ENCODE measurements at places on chromosomes 2 and 18.
A peak's percentile ranks its signal among the peaks of the same experiment; 100 is the strongest.

- H3K36me3 ChIP-seq: no peaks in the 10 kb centered on the region
- peaks cover 10% of the 10 kb centered on the region for H3K4me1 ChIP-seq
- no peaks in the 10 kb centered on the region for H3K27me3 ChIP-seq
- H3K27ac ChIP-seq: no peak overlapping the region
- H3K4me3 ChIP-seq: no peak overlapping the region
- no peak for DNase-seq
These were observed 45.6 kb upstream of the ARHGAP15 start for GRCh38 chr2:143083636-143084035.

GRCh38 chr2:11551569-11552259 is 17.9 kb downstream of the GREB1 start:
- no peaks in the 10 kb centered on the region for H3K27me3 ChIP-seq
- DNase-seq: no peak
- no peak overlapping the region for H3K27ac ChIP-seq
- H3K4me1 ChIP-seq: peaks cover 43% of the 10 kb centered on the region

- no peaks in the 10 kb centered on the region for H3K36me3 ChIP-seq
- H3K4me3 ChIP-seq: no peak overlapping the region
- peak; percentile 48 for DNase-seq
- no peaks in the 10 kb centered on the region for H3K27me3 ChIP-seq
These were observed 109.9 kb downstream of the SLC4A3 start for GRCh38 chr2:219737270-219737691.

GRCh38 chr2:144414324-144414845 is 105.5 kb downstream of the ZEB2 start:
- H3K36me3 ChIP-seq: peaks cover 20% of the 10 kb centered on the region
- no peak for DNase-seq
- H3K27ac ChIP-seq: no peak overlapping the region
- H3K4me1 ChIP-seq: no peaks in the 10 kb centered on the region
- H3K27me3 ChIP-seq: no peaks in the 10 kb centered on the region

DNA sequence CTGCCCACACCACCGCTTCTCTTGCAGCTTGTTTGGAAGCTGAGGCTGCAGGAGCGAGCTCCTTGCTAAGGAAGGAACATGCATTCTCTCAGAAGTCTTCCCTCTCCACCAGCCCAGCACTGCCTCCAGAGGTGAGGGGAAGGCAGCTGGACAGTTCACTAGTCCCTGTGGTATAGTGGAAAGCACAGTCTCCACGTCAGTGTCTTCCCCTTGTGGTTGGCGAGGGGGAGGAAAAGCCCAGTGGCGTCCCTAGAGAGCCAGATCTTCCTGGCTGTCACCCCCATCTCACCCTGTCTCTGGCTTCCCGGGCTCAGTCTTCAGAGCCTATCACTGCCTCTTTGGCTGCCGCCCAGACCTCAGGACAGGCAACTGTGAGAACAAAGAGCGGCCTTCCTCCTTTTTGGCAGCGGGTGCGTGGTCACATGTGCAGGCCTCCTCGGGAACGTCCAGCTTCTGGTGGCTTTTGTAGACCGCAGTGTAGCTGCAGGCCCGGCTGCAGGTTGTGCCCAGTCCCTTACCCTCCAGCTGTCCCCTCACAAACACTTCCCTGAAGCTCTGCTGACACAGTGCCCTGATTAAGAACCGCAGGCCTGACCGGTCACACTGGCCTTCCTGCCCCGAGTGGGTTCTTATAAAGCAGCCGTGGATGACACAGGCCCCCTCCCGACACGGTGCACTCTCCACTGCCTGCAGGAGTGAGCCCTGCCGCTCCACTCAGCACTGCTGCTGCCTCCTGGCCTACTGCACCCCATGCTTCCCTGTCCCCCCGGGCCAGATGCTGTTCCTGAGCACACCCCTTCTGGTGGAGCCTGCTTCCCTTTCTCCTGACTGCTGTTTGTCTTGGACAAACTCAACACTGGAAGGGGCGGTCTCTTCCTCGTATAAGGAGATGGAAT is 90.9 kb downstream of the RNF144A start:
- no peak overlapping the region for H3K4me3 ChIP-seq
- H3K27me3 ChIP-seq: no peaks in the 10 kb centered on the region
- no peaks in the 10 kb centered on the region for H3K4me1 ChIP-seq
- DNase-seq: no peak

GRCh38 chr18:48592540-48593171 is 53.8 kb downstream of the CTIF start:
- no peak overlapping the region for H3K4me3 ChIP-seq
- H3K36me3 ChIP-seq: no peaks in the 10 kb centered on the region
- peak; percentile 84 for DNase-seq
- peak overlapping the region; percentile 44 for H3K27ac ChIP-seq
- H3K4me1 ChIP-seq: peaks cover 18% of the 10 kb centered on the region
- no peaks in the 10 kb centered on the region for H3K27me3 ChIP-seq

GRCh38 chr2:113996671-113997594 is 107.0 kb downstream of the ACTR3 start:
- no peak for DNase-seq
- no peak overlapping the region for H3K27ac ChIP-seq
- no peaks in the 10 kb centered on the region for H3K4me1 ChIP-seq
- H3K36me3 ChIP-seq: no peaks in the 10 kb centered on the region
- H3K27me3 ChIP-seq: no peaks in the 10 kb centered on the region

- H3K27ac ChIP-seq: no peak overlapping the region
- no peaks in the 10 kb centered on the region for H3K4me1 ChIP-seq
- no peaks in the 10 kb centered on the region for H3K36me3 ChIP-seq
These were observed 32.1 kb upstream of the RPL31 start for GRCh38 chr2:100969998-100970397.

- H3K4me3 ChIP-seq: no peak overlapping the region
- no peaks in the 10 kb centered on the region for H3K27me3 ChIP-seq
- no peak overlapping the region for H3K27ac ChIP-seq
- H3K4me1 ChIP-seq: peaks cover 31% of the 10 kb centered on the region
- no peaks in the 10 kb centered on the region for H3K36me3 ChIP-seq
- no peak for DNase-seq
These were observed 75.4 kb upstream of the MAP4K3 start for GRCh38 chr2:39512434-39512935.

- DNase-seq: peak; percentile 33
- H3K27ac ChIP-seq: peak overlapping the region; percentile 99
- peaks cover 6% of the 10 kb centered on the region for H3K36me3 ChIP-seq
- H3K4me1 ChIP-seq: peaks cover 21% of the 10 kb centered on the region
- H3K27me3 ChIP-seq: no peaks in the 10 kb centered on the region
These were observed 1.3 kb upstream of the KCMF1 start for GRCh38 chr2:84969511-84970209.

- no peaks in the 10 kb centered on the region for H3K4me1 ChIP-seq
- no peak overlapping the region for H3K4me3 ChIP-seq
- H3K27me3 ChIP-seq: no peaks in the 10 kb centered on the region
- H3K27ac ChIP-seq: no peak overlapping the region
- no peak for DNase-seq
- no peaks in the 10 kb centered on the region for H3K36me3 ChIP-seq
These were observed 223.9 kb downstream of the ERBB4 start for GRCh38 chr2:212314680-212315079.

DNA sequence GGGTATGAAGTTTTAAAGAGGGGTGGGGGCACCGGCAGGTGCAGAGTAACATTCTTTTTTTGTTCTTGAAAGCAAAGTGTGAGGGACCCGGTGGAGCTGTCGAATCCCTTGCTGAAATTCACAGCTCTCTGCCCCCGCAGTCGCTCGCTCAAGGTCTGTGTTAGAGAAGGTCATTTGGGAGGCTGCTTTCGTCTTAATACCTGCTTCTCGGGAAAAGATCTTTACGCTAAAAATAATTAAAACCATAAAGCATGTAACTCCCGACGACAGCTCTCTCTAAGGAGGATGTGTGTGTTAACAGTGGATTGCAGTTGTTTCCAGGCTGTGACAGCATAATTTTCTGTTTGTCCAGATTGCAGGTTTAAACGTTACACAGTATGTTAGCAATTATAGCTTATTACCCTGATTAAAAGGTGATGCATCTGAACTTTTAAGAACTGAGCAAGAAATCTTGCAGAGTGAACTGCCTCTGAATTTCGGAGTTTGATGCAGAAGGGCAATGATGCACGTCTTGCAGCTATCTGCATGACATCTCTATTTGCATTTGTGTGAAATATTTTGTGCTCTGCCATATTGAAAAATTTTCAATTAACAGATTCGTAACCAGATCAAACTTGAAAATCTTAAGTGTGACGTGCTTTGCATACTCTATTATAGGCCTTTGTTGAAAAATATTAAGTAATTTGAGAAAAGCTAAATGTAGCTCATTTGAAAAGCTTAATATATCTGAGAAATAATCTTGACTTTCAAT is 954 bp downstream of the RAPGEF4 start:
- peak; percentile 35 for DNase-seq
- peaks cover 7% of the 10 kb centered on the region for H3K4me1 ChIP-seq
- no peak overlapping the region for H3K27ac ChIP-seq
- H3K27me3 ChIP-seq: peaks cover 59% of the 10 kb centered on the region
- H3K36me3 ChIP-seq: no peaks in the 10 kb centered on the region

DNA sequence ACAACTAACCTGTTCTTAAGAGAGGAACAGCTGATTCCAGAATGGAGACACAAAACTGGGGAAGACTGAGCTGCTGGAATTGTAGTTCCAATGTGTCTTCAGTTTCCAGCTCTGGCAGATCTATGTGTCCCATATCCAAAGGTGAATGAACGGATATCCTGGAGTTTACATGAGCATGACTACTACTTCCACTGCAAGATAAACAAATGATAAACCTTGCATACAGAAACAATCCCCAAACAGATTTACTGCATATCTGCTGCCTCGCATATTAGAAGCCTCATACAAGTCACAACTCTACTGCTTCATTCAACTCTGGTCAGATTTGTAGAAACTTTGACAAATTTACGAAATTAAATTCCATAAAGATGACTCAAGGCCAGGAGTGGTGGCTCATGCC is 15.0 kb downstream of the RTTN start:
- H3K36me3 ChIP-seq: peaks cover 17% of the 10 kb centered on the region
- no peaks in the 10 kb centered on the region for H3K27me3 ChIP-seq
- no peak overlapping the region for H3K4me3 ChIP-seq
- no peaks in the 10 kb centered on the region for H3K4me1 ChIP-seq
- H3K27ac ChIP-seq: no peak overlapping the region

DNA sequence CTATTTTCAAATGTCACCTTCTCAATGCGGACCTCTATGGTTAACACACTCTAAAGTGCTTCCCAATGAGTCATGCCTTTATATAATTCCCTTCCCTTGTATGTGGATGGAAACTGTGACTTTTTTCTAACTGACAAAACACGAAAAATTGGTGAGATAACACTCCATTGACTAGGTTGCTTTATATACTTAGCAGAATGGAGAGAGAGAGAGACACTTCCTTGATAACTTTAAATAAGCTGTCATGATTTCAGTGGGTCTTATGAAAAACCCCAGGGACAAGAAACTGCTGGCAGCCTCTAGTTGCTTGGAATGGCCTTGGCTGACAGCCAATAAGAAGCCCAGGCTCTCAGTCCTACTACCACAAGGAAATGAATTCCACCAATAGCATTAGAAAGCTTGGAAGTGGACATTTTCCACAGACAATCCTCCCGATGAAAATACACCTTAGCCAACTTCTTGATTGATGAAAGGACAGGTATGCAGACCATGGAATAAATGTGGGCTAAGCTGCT is 322.2 kb downstream of the ZNF804A start:
- H3K36me3 ChIP-seq: no peaks in the 10 kb centered on the region
- no peaks in the 10 kb centered on the region for H3K27me3 ChIP-seq
- no peak overlapping the region for H3K4me3 ChIP-seq
- H3K4me1 ChIP-seq: no peaks in the 10 kb centered on the region
- DNase-seq: no peak
- no peak overlapping the region for H3K27ac ChIP-seq

- no peak for DNase-seq
- no peaks in the 10 kb centered on the region for H3K36me3 ChIP-seq
- H3K27ac ChIP-seq: no peak overlapping the region
- no peaks in the 10 kb centered on the region for H3K27me3 ChIP-seq
- peaks cover 6% of the 10 kb centered on the region for H3K4me1 ChIP-seq
These were observed 184.1 kb downstream of the AGAP1 start for GRCh38 chr2:235677937-235678336.

DNA sequence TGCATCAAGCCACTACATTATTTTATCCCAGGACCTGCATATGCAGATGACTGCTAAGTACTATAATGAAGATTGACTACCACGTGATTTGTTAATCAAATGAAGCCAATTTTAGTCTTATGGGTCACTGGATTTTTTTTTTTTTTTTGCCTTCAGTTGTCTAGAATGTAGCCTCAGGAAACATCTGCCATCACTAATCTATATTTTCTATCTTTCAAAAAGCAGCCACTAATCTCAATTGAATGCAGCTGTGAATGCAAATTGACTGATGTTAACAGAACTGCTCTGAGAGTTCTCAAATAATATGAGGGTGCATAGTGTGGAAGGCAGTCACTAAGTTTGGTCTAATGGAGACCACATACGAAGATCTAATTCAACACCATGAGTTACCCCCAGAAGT is 106.3 kb downstream of the ABCA12 start:
- H3K4me3 ChIP-seq: no peak overlapping the region
- DNase-seq: no peak
- H3K4me1 ChIP-seq: no peaks in the 10 kb centered on the region

- H3K4me1 ChIP-seq: peaks cover 7% of the 10 kb centered on the region
- H3K4me3 ChIP-seq: no peak overlapping the region
- H3K27me3 ChIP-seq: no peaks in the 10 kb centered on the region
- H3K27ac ChIP-seq: no peak overlapping the region
These were observed 92.9 kb upstream of the SIX2 start for GRCh38 chr2:45102141-45102540.

GRCh38 chr2:186941853-186942252 is 92.9 kb upstream of the ZSWIM2 start:
- H3K27ac ChIP-seq: no peak overlapping the region
- no peaks in the 10 kb centered on the region for H3K27me3 ChIP-seq
- H3K36me3 ChIP-seq: no peaks in the 10 kb centered on the region
- DNase-seq: no peak
- no peaks in the 10 kb centered on the region for H3K4me1 ChIP-seq

DNA sequence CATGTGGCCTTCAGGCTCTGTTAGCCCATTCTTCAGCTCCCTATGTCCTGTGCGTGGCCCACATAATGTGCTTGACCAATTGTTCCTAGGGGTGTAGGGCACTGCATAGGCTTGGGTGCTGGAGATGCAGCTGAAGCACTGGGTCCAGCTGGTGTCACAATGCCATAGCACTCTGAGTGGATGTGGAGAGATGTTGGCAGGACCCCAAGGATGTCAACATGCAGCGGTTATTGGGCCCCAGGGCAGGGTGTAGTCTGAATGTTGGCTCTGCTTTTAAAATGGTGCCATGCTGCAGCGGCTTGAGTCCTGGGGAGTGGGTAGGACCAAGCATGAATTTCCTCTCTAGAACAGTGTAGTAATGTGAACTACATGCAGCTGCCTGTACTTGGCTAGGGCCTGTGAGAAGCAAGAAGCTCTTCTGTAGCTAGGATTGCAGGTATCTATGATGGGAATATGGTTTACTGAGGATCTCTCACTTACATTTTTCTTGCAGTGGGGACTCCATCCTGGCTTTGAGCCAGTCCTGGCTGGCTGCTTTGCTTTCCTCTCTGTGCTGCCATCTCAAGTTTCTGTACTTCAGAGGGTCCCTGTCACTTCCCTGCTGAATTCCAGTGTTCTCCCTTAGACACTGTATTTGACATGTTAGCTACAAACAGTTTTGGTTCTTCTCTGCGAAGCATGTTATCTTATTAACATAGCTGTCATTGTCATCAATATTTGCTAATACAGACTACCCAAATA is 148.4 kb downstream of the CSRNP3 start:
- H3K27ac ChIP-seq: no peak overlapping the region
- no peak overlapping the region for H3K4me3 ChIP-seq
- H3K36me3 ChIP-seq: peaks cover 7% of the 10 kb centered on the region
- no peak for DNase-seq
- H3K27me3 ChIP-seq: no peaks in the 10 kb centered on the region
- peaks cover 15% of the 10 kb centered on the region for H3K4me1 ChIP-seq

GRCh38 chr18:55114876-55115275 is 155.6 kb upstream of the CCDC68 start:
- peaks cover 1% of the 10 kb centered on the region for H3K4me1 ChIP-seq
- no peaks in the 10 kb centered on the region for H3K36me3 ChIP-seq
- DNase-seq: no peak
- no peak overlapping the region for H3K4me3 ChIP-seq
- H3K27me3 ChIP-seq: no peaks in the 10 kb centered on the region
- H3K27ac ChIP-seq: no peak overlapping the region

Measured in neural progenitor cell (in vitro differentiated cells).